ENCODE measurements at places on chromosomes 5 and 9.
A peak's percentile ranks its signal among the peaks of the same experiment; 100 is the strongest.

GRCh38 chr5:74500110-74500917 lies 140.2 kb downstream of the ENC1 start:
- DNase-seq = no peak

- no peak for DNase-seq
These were observed 18.1 kb downstream of the PITX1 start for GRCh38 chr5:135015942-135016341.

GRCh38 chr9:127758843-127759242 lies 19.6 kb downstream of the SH2D3C start:
- no peak for DNase-seq

DNA sequence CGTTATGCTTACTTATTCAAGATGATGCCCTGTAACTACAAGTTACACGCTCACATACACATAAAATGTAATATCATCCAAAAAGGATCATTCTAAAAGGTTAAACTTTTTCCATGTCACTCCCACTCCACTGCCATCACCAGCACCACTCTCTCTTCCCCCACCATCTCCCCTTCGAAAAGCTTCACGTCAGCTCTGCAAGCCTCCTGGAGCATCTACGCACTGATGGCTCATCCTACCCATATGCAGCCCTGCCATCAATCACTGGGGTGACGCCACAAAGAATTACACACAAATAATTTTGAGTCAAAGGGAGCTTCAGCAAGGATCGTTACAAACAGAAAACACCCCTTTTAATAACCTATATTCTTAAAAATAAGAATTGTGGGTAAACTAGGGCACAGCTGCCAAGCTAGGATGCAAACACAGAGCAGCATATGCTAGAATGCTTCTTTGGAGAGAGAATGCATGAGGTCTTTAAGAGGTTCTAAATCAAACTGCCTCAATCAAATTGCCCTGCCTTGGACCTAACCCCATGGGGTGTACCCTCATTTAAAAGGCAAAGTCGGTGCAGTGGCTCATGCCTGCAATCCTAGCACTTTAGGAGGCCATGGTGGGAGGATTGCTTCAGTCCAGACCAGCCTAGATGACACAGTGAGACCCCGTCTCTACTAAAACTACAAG lies 56.1 kb downstream of the SHB start:
- no peak for DNase-seq

DNA sequence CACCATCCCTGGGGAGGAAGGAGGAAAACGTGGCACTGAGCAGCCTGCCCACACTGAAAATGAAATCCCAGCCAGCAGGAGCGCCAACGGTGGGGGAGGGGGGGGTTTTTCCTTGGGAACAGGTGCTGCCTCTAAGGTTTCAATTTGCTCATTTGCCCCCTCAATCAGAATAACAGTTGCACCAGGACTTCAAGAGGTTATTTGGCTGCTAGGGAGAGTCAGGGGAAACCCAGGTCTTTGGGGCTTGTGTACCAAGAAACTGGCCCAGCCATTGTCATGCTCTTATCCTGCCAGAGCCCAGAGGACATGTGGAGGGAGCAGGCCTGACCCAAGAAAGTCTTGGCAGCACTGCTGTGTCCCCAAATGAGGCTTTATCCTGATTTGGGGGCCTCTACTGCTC lies 66.5 kb downstream of the NDFIP1 start:
- DNase-seq = no peak

GRCh38 chr5:120552638-120553037 lies 88.5 kb downstream of the PRR16 start:
- no peak for DNase-seq

DNA sequence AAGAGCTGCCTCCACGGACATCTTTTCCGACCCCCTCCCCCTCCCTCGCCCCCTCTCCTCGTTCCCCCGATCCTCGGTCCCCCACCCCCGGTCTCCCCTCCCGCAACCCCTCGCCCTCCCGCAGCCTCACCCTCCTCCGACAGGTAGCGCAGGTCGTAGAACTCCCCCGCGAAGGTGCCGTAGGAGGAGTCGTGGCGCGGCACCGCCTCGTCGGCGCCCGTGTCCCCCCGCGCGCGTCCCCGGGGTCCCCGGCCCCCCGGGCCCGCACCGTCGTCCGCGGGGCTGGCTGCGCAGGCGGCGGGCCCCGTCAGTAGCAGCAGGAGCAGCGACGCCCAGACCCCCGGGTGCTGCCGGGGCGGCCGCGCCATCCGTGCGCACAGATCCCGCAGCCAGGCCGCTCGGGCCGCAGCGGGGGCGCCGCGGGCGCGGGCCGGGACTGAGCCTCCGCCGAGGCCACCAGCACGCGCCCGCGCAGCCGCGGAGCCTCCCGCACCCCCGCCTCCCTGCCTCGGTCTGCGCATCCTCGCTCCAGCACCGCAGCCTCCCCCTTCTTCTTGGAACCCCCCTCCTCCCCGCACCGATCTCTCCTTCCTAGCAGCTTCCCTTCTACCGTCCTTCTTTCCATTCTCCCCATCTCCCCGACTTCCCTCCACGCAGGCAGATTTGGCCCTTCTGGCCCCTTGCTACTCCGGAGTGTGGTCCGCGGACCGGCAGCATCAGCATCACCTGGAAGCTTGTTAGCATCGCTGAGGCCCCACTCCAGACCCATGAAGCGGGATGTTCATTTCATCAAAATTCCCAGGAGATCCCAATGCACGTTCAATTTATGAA lies at the start of gene FRRS1L:
FRRS1L (minus strand) TSS at position 479 of the 831 bp plus-strand sequence; CDS start at position 368, 111 bp downstream.
- DNase-seq = no peak

- DNase-seq = peak; percentile 53
These were observed 500.0 kb downstream of the DIRAS2 start for GRCh38 chr9:90142580-90142979.

- no peak for DNase-seq
These were observed 176.9 kb downstream of the FGF1 start for GRCh38 chr5:142509026-142509425.

GRCh38 chr9:130867556-130867955 lies 29.1 kb downstream of the QRFP start:
- DNase-seq = no peak

GRCh38 chr5:60738461-60738860 lies 38.5 kb upstream of the DEPDC1B start:
- DNase-seq = no peak

DNA sequence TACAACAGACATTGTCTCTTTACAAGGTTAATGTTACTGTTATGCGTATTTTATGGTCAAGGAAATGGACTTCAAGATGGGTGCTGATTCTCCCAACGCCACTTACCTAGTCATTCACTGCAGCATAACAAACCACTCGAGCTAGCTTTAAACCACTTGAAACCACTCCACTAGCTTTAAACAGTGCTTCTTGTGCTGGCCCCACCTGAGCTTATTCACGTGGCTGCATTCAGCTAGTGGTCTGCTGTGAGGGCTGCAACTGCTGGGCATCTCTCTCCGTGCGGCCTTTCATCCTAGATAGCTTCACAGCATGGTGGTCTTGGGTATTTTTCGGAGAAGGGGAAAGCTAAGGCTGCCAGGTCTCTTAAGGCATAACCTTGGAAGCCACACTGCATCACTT lies 3.5 kb upstream of the HRH2 start:
- DNase-seq = no peak

- peak; percentile 78 for DNase-seq
These were observed 720 bp downstream of the TUSC1 start for GRCh38 chr9:25677301-25678146.

DNA sequence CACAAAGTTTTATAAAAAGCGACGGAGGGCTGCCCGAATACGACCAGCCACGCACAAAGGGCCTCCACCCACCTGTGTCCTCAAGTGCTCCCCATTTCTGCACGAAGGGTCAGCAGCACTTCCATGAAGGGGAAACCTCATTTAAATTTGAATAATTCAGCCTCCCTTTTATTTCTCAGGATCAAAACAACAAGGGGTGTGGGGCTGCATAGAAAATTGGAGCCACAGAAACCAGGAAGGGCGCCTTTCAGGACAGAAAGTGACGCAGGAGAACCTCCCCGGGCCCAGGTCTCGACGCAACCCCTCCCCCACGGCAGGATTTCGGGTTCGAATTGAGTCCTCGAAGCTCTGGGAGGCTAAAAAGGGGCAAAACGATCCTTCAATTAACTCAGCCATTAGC lies 2.1 kb downstream of the NRARP start:
- peak; percentile 44 for DNase-seq

DNA sequence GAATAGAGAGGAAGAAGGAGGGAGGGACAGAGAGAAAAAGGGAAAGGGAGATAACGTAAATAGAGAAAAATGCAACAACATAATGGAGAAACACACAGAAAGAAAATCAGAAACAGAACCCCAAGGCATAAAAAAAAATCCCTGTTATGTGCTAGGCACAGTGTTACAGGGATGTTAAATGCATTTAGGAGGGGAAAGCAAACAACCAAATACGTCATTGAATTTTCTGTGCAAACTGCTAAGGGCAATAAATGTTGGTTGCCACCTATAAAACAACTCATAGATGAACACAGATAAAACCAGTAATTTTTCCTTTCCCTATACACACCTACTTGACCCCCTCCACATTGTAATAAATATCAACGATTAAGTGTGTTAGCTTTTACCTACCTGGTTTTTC lies 51.3 kb upstream of the ASTN2 start:
- no peak for DNase-seq

DNA sequence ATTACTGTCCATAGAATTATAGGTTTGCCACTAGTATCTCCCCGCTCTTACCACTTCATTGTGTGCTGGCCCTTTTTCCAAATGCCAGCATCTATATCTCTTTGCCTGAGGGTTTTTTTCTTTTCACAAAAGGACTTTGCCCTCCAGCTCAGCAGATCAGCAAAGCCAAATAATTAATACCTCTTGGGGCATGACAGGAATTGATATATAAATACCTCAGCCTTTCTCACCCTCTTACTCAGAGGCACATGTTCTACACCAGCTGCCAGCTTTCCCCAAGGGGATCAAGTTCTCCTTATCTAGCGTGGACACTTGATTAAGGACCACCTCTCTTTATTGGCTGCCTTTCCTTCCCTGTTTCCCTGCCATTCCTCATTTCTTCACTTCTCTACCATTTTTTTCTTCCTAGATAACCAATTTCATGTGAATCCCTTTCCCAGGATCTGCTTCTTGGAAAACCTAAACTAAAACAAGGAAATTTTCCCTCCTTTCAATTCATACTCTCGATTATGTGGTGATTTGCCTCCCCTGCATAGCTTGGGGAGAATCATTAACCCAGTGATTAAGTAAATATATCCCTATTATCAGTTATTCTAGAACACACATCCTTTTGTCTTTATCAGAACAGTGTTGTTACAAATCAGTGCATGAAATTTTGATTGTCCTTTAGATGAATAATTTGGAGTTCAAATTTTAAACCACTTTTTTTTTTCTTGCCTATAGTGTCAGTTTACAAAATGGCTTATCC lies 6.9 kb upstream of the NUDT12 start:
- no peak for DNase-seq

DNA sequence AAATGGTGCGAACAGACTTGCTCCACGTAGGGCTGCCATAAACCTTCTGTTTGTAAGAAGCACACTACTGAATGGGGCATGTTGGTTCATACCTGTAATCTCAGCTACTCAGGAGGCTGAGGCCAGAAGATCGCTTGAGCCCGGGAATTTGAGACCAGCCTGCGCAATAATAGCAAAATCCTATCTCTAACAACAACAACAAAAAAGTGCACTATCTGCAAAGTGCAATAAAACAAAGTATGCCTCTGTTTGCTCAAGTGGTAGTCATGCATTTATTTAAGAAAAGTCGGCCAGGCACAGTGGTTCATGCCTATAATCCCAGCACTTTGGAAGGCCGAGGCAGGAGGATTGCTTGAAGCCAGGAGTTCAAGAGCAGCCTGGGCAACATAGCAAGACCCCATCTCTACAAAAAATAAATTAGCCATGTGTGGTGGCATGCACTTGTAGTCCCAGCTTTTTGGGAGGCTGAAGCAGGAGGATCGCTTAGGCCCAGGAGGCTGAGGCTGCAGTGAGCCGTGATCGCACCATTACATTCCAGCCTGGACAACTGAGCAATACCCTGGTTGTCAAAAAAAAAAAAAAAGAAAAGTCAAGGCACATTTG lies 5.2 kb downstream of the ATPSCKMT start:
- no peak for DNase-seq

- DNase-seq = peak; percentile 75
These were observed 5.3 kb downstream of the SLC36A3 start for GRCh38 chr5:151298063-151298855.

DNA sequence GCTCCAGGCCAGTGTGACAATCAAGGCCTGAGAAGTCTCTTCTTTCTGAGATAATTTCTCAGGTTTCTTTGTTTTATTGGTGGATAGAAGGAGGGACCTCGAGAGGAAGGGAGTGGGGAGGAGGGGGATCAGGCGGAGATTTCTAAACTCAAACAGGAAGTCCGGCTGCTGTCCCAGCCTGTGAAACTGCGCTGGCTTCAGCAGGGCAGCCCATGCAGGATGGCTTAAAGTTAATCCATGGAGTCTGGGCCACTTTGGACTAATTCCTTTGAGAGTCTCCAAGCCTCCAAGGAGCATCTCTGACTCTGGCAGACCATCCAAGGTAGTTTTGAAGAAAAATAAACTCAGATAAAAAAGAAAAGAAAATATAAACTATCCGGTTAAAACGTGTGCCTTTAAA lies 378.5 kb downstream of the MLLT3 start:
- DNase-seq = no peak

- DNase-seq = peak; percentile 1
These were observed 189.2 kb downstream of the NDUFS4 start for GRCh38 chr5:53749621-53750020.

DNA sequence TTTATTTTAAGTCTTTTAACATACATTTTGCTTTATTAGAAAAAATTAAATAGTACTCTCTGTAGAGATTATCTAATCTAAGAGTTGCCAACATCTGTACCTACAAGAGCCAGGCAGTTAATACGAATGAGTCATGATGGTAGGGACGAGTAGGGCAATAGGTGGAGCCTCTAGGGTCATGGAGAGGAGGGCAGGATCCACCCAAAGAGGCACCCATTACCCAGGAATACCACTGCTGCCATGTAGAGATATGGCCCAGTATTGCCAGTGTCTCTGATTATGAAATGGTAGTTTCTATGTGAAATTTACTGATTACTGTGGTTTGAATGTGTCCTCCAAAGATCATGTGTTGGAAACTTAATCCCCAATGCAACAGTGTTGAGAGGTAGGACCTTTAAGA lies 170.4 kb downstream of the PIK3R1 start:
- DNase-seq = no peak

GRCh38 chr5:136907371-136907770 lies 542.0 kb upstream of the TRPC7 start:
- DNase-seq = no peak

- peak; percentile 57 for DNase-seq
These were observed 1.7 kb upstream of the NTMT1 start for GRCh38 chr9:129624168-129624759.

GRCh38 chr9:124721109-124721906 lies 49.8 kb downstream of the NR6A1 start:
- DNase-seq = peak; percentile 22

GRCh38 chr5:64147849-64148441 lies 17.7 kb upstream of the RNF180 start:
- peak; percentile 65 for DNase-seq

DNA sequence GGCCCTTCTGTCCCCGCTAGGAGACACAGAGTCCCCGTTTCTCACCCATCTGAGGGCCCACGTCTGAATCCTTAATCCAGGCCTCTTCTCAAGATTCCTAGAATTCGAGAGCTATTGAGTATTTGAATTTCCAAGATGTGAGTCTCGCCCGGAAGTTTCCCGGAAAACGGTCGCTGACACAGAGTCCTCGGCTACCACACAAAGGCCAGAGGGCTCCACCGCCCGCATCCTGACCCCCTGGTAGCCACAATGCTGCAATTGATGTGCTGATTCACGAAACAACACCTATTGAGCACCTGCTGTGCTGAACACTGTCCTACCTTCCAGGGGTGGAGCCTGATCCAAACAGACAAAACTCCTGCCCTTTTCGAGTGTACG lies 670 bp upstream of the FBP1 start:
- DNase-seq = no peak

Measured in fibroblast of pulmonary artery (primary cell).